Stimulated activated CD4-positive, alpha-beta T cell treated with anti-CD3 and anti-CD28 coated beads, Interleukin-4, amount 100 ng/mL, for 1 hour (primary cell): ENCODE measurements at places on chromosomes 16 and 17.

GRCh38 chr17:38621538-38621937, 15.8 kb upstream of the SRCIN1 start:
- no peak for DNase-seq

GRCh38 chr17:46139432-46140210, 53.6 kb downstream of the KANSL1 start:
- DNase-seq = no peak

- DNase-seq = no peak
Measured at GRCh38 chr16:49698453-49698815, 157.5 kb downstream of the ZNF423 start.

DNA sequence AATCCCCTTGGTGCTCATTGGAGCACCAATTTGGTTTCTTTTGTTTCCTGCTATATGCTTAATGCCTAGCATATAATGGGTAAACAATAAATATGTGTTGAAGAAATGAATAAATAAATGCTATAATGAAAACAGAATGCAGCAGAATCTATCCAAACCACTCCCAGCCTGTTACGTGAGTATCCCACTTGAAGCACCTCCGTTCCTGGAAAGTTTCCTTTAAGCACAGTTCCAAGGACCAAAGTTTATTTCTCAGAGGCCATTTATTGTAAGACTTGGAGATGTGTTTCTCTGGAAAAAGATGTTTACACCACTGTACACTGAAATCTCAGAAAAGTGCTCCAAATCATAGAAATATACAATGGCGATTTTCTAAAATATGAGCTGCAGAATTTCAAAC, 187.0 kb downstream of the SOX9 start:
- DNase-seq = no peak

GRCh38 chr16:15907863-15908478, 19.6 kb upstream of the CEP20 start:
- DNase-seq = peak; percentile 3

DNA sequence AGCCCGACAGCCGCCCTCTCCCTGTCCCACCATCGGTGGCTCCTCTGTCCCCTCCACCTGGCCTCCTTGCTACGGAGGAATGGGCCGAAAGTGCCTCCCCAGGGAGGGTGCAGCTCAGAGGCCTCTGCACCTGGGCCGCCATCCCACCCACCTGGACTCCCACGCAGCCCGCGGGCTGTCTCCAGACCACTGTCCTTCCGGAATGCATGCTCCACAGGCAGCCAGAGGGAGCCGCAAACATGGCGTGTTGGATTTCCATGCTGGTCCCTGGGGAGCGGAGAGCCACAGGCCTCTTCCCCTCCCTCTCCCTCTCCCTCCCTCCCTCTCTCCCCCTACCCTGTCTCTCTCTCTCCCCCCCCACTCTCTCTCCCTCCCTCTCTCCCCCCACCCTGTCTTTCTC, 3.0 kb downstream of the SSTR5 start:
- DNase-seq = no peak

DNA sequence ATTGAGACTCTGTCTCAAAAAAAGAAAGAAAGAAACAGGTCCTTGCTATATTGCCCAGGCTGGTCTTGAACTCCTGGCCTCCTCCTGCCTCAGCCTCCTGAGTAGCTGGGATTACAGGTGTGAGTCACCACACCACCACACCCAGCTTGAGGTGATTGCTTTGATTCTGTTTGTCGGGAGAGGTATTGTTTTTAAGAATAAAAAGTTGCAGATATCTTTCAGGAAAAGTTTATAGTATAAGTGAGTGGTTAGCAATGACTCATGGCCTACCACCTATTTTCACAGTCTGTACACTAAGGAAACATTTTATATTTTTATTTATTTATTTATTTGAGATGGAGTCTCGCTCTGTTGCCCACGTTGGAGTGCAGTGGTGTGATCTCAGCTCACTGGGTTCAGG, 45.0 kb downstream of the RHOT1 start:
- DNase-seq = no peak

GRCh38 chr17:81517339-81518112, 4.9 kb upstream of the ACTG1 start:
- peak; percentile 2 for DNase-seq

GRCh38 chr17:79324194-79324593, 249.6 kb downstream of the ENGASE start:
- no peak for DNase-seq

GRCh38 chr16:49663081-49664065, 192.5 kb downstream of the ZNF423 start:
- no peak for DNase-seq

DNA sequence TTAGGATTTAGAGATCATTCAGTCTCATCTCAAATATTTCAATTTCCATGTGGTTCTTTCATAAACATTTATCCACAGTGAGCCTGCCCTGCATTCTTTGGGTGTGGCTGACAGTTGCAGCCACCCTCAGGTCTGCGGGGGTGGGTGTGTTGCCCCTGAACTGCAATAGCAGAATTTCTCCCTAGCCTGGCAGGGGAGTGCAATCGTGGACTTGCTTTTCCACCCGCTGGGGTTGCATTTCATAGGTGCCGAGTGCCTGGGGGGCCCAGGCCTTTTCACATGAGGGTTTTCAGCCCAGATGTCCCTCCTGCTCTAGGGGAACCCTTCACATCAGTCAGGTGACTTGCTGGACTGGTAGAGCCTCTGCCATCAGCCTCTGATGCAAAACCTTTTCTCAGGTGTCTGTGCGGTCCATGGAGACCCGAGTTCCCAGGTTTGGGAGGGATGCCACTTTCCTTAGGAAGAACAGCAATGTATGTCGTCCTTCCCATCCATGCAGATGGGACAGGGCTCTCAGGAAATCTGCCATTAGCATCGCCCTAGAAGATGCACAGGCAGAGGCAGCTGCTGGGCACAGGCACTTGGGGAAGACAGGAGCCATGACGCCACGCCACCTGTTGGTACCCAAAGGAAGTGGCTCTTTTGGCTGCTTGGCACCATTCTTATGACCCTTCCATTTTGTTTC, 2.4 kb upstream of the USP36 start:
- DNase-seq = peak; percentile 58

GRCh38 chr16:88356124-88356726, 26.5 kb upstream of the ZNF469 start:
- no peak for DNase-seq

DNA sequence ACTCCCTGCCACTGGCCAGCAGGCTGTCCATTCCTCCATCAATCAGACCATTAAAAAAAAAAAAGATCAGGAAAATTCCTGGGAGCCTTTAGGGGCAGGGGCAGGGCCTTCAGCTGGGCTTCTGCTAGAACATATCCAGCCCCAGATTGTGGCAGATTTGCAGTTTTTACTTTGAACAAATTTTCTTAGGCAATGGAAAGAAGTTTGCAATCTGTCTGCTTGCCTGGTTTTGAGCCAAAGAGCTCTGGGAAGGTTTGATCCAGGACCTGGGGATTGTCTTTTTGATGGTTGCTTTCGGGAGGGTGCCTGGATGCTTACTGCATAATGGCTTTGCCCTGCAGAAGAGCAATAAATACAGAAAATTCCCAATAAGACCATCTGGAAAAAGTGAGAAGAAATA, 145.9 kb downstream of the SHISA9 start:
- DNase-seq = no peak

DNA sequence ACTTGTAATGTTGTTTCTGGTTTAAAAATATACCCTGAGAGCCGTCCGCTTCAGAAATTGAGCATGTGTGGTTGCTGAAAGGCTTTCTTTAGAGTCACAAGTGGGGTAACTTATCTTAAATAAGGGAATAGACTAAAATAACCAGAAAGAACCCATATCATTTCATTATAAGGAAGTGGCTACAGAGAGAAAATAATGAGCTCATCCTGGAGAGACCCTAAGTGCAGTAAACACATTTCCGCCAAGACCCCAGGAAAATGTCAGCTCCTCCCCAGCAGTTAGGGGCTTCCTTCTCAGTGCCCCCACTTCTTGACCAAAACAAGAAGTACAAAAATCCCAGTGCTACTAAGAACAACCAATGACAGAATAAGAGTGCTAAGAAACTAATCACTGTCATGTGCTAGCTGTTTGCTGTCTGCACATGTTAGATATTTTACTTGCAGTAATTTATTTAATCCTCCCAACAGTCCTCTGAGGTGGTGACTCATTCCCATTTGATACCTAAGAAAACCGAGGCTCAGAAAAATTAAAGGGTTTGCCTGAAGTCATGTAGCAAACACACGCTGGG, 83.5 kb downstream of the CDYL2 start:
- no peak for DNase-seq

- DNase-seq = no peak
Measured at GRCh38 chr17:65780111-65780510, 218.7 kb upstream of the AXIN2 start.

DNA sequence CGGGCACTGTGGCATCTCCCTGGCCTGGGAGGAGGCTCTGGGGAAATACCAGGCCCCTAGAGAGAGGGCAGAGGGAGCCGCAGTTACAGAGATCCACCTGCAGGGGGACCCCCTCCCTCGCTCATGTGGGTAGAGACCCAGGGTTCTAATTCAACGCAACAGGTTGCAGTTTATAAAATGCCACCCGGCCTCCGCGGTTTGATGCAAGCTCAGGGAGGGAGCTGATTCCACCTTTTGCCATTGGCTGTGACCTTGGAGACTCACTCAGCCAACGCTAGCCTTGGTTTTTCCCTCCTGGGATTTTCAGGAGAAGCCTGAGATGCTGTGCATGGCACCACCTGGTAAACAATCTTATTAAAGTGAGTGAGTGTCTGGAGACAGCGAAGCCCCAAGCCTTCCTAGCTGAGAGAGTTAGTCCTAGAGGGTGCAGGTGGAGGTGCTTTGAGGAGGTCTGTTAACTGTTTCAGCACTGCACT, 12.1 kb downstream of the TTLL6 start:
- DNase-seq = peak; percentile 71

DNA sequence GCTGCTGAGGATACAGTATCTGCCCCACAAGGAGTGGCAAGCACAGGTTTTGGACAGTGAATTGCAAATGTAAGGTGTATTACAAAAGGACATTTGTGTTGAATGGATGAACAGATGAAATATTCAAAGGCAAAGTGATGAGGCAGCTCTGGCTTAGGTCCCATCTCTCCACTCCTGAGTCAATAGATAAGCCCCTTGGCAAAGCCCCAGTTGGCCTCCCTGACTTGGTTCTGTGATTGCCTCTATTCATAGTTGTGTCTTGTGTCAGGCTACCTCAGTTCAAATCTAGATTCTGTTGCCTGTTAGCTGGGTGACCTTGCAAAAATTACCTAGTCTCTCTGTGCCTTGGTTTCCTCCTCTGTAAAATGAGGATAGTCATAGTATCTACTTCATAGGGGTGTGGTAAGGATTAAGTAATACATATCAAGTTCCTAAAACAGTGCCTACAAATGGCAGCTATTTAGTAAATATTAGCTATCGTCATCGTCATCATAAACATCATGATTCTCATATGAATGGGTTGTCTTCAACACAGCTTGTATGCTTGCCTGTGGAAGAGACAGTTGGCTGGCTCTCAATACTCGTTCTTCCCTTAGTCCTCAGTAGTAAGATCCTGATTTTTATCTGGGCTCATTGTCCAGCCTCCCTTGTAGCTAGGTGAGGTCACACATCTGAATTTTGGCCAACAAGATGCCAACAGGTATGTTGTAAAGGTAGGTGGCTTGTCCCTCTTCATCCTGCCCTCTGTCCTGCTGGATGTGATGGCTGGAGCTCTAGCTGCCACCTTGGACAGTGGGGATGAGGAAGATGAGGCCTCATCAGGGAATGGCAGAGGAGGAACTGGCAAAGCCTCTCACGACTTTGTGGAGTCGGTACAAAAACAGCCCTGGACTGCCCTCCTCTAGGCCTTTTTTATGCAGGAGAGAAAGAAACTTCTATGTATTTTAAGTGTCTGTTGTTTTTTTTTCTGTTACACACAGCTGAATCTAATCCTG, 2.1 kb upstream of the MFAP4 start:
- DNase-seq = no peak
